Stimulated activated naive B cell treated with anti-CD40 and anti-IgM and Interleukin-4, amounts not matched to agents 10 μg/mL and 1 μg/mL and 100 μg/mL, for 72 hours (primary cell): ENCODE measurements at places on chromosomes 13 and 19.

- DNase-seq = no peak
These were observed 2.9 kb downstream of the ABCC4 start for GRCh38 chr13:95298169-95298965.

GRCh38 chr19:50402544-50403301 lies 16.0 kb upstream of the SPIB start:
- DNase-seq = no peak

DNA sequence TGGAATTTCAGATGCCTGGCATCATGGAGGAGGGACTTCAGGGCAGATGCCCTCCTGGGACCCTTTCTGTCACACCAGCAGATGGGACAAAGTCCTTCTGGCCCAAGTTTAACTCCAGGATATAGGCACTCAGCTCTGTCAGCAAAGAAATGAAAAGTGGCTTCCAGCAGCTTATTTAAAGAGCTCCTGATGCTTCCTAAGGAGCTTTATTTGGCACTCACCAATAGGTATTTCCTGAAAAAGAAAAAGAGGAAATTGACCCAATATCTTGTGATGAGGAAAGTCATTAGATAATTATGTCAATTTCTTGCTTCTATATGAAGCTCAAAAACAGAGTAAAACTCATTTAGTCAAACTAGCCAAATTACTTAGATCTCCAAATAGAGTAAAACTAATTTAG lies 224.6 kb downstream of the RAP2A start:
- no peak for DNase-seq

DNA sequence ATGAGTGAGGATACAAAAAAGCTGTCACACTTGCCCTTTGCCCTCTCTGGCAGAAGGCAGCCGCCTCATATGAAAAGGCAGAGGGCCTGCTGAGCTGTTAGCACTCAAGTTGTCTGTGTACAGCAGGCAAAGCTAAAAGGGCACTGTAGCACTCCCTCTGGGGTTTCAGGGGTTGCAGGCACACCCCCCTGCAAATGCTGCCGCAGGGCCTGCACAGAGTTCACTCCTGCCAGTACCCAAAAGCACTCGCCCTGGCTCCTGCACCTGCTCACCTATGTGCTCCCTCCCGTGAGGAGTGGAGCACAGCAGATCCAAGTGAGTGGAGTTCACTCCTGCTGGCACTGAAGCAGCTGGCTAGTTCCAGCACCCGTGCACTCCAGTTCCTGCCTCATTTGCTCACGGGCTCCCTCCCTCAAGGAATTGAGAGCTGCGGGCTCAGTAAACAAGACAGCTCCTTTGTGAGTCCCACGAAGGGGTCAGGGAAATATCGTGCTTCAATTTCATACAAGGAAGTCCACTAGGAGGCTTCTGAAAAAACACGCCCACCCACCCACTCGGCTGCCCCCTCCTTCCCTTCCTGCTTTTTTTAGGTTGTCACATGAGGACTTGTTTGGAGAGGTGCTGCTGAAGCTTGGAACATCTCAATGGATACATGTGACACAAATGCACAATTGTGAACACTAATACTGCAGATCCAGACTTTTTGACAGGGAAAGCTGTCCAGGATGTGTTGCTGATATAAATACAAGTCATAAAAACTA lies 9.9 kb upstream of the RCBTB2 start:
- no peak for DNase-seq

DNA sequence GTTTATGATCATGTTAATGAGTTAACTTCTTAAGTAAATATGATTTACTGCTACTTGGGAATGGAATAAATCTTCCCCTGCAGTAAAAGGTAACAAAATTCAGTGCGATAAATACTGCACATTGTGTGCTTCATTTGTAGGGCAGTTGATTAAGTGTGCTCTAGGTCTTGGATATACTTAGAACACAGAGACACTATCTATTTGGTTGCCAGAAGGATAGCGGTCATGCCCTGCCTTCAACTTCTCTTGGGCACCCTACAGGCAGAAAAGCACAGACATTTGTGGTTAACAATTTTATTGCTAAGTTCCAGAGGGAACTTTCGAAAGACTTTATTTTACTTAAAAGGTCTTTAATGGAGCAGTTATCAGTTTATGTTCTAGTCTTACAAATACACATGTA lies 605.8 kb downstream of the PCDH9 start:
- DNase-seq = no peak

DNA sequence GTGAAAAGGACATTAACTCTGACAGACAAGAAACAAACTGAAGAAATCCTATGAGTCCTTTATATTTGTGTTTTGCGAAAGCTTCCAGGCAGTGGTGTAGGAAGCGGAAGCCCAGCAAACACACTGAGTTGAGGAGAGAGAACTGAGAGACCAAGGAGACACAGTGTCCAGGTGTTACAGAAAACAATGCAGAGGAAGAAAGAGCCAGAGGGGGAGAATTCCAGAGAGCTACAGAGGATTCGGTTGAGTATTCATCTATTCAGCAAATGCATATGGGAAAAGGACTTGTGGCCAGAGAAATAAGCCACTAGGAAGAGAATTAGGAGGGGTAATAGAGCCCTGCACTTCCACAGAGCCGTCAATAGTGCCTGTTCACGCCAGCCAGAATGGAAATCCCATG lies 183.5 kb downstream of the LIG4 start:
- DNase-seq = no peak

DNA sequence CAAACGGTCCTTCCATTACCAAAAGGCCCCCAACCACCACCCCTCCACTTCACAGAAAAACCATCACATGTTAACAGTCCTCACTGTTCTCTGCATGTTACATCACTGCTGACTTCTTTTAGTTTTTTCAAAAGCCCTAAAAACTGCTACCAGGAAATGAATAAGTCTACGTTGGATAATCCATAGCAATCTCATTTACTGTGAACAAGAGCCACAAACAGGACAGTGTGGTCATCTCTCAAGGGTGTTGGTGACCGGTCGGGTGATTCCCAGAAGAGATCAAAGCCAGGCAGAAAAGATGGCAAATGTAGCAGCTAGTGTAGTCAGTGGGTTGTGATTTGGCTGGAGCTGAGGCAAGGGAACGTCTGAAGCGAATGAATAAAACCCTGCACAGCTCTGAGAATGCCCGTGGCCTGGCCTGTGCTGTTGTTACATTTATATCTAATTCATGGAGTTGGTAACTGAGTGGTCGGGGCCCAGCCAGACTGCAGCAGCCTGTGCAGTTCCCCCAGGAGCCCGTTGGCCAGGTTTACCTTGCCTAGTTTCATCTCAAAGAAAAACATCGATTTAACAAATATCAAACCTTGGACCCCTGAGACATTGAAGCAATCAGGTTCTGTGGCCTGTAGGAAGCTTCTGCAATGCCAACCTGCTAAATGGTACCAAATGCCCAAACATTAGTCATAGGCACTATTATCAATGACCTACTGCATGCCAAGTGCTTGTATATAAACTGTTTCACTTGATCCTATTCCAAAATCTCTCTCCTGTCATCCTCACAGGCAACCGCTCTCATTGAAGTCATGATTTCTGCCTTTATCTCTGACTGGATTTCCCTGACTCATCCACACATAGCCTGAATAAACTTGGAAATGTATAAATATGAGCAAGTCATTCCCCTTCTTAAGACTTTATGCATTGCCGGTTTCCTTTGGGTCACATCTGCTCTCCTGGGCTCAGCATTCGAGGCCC lies 153.8 kb upstream of the SERP2 start:
- no peak for DNase-seq

- DNase-seq = no peak
These were observed 12.5 kb downstream of the IL12RB1 start for GRCh38 chr19:18074192-18074591.

DNA sequence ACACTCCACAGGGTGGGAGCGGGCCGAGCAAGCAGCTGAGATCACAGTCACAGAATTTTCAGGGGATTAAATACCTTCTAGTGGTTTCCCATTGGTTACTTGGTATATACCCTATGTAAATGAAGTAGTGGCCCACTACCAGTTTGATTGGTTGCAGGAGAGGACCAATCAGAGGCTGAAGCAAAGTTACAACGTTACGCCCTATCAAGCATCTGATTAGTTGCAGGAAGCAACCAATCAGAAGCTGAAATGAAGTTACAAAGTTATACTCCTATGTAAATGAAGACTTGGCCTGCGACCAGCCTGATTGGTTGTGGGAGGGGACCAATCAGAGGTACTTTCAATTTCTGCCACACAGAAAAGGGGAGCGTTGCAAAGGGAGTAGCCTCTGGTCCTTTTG lies 474.0 kb downstream of the COG6 start:
- DNase-seq = no peak

DNA sequence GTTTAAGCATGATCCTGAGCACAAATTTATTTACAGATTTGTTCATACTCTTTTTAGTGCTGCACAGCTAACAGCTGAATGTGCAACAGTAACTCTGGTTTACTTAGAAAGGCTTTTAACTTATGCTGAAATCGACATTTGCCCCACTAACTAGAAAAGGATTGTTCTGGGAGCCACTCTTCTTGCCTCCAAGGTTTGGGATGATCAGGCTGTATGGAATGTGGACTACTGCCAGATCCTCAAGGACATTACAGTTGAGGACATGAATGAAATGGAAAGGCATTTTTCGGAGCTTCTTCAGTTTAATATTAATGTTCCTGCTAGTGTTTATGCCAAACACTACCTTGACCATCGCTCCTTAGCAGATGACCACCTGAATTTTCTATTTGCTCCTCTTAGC lies 16.0 kb downstream of the ZNF100 start:
- DNase-seq = no peak

DNA sequence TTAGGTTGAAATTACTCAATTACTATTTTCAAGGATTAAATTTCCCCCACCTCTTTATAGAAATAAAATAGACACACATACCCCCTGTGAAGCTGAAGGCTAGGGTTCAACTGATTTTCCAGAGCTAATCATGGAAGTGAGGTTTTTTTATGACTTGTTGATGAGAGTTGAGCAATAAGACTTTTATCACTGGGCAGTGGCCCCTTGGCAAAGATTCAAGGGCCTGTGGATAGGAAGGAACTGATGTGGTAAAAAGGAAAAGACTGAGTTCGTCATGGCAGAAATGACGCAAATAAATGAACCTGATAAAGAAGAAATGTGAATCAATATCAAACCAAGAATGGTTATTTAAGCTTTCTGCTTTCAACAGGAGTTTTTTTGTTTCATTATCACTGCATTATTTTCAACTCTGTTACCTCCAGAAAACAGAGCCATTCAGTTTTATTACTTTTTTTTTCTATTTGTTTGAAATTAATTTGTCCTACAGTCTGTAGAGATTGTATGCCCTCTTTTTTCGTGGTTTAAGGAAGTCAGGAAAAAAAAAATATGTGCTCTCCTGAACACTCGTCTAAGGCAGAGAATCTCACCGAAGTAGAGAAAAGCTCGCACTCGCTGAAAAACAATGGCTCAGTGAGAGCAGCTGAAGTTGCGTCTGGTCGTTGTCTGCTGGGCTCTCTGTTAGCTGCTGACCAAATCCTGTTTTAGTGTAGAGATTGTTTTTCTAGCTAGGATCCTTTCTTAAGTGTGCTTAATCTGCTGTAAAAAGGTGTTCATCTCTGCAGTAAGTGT lies 38.9 kb downstream of the STOML3 start:
- DNase-seq = no peak

DNA sequence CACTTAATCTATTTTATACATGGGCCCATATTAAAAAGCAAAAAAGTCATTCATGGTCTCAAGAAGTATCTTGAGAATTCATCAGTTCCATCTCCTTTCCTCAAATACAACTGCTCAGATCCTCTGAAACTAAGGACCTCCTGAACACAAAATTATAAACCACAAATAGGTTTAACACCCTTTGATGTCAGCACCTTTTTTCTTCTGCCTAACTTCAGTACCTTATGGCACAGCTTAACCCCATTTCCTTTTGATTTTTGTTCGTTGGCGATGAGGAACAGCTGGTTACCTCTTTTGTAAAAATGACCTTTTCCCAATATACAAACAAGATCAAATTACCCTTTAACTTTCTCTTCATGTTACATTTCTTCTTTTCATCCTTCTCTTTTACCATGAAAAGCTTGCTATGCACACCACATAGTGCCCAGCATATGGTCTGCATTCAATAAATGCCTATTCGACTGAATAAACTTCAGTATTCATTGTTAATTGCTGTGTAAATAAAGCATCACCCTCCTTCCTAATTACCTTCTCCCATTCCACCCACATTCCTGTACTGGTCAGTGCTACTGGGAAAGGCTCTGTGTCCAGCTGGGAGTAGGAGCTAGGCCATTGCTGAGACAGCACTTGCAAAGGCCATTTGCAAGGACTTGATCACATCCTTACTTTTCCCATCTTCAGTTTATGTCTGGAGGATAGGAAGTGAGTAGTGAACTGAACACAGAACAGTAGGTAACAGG lies 317.9 kb downstream of the SHISA2 start:
- DNase-seq = no peak

DNA sequence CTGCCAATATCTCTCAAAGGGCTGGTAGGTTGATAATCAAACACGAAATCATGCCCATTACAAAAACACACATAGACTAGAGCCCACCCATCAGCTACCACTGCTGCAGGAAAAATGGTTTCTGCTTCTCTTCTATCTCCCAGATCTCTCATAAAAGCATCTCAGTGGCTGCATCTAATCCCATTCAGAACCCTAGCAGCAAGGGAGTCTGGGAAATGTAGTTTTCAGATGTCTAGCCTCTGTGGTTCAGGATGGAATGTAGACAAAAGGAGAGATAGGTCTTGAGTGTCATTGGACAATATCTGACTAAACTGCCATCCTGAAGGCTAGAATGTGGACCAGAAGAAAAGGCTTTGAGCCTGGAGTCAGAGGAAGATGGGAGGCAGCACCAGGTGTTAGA lies 32.1 kb downstream of the RDH8 start:
- DNase-seq = no peak

- no peak for DNase-seq
These were observed 214.2 kb upstream of the MAB21L1 start for GRCh38 chr13:35690581-35691207.

- DNase-seq = no peak
These were observed 3.7 kb downstream of the CALM3 start for GRCh38 chr19:46604781-46605355.

DNA sequence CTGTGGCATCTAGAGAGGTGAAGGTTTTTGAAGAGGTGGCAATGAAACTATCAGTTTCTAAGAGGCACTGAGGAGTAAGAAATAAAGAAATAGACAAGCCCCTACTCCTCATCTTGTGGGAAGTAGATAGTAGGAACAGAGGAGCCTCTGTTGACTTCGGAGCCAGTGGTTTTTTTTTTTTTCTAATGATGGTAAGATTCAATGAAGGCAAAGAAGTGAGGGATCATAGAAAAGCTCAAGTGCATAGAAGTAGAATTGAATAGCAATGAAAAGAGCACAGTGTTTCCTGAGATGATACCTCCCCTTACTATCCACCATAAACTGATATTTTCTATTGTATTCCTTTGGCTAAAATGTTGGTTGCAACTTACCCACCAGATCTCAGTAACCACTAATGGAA lies 46.3 kb downstream of the FREM2 start:
- no peak for DNase-seq
